Central memory CD4-positive, alpha-beta T cell (primary cell): ENCODE measurements at places on chromosomes 12 and 14.
A peak's percentile ranks its signal among the peaks of the same experiment; 100 is the strongest.

- DNase-seq = no peak
These were observed 22.3 kb downstream of the DLK1 start for GRCh38 chr14:100748944-100749343.

DNA sequence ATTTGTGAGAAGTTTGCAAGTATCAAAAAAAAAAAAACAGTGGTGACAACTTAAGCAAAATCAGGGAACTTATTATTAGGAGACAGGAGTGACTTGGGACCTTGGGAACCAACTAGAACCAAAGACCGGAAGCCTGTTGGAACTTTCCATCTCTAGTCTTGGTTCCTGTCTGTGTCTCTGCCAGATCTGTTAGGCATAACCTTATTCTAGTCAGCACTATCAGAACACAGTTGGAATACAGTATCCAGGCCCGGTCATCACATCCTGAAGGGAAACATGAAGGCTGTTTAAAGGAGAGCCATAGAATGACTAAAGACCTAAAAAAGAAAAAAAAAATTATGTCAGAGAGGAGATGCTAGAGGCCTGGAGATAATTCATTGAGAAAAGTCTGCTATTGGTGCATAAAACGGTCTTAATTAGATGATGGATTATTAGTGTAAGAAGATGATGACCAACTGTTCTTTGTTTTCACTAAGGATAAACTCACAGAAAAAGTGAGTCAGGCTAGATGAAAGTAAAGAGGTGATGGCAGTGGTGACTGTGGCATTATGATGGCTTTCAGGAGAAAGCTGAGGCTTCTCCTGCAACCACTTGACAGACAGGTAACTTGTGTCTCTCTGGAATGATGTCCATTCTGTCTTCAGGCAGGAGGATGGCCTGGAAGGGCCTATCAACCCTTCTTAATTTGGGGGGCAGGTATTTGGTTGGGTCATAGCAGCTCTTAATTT lies 28.2 kb downstream of the DACT1 start:
- DNase-seq = no peak

DNA sequence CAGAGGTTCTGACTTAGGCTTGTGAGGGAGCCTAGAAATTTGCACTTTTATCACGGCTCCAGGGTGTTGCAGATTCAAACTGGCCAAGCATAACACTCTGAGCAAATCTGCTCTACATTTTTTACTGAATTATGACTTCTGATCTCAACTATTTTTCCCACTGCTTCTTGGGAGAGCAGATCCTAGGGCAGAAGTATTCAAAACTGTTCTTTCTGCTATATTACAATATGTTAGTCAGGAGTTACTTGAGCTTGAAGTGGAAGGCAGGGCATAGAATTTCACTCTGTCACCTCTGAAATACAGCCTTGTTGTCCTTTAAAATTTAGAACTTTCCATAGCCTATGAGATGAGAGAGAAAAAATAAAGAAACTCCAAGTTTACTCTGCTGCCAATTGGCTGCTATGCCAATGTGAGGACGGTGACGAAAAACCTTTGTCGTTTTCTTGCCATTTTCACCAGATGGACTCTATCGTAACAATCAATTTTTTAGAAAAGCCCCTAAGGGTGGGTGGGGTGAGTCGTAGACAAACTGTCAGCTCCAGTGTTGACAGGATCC lies 16.4 kb upstream of the KERA start:
- no peak for DNase-seq

DNA sequence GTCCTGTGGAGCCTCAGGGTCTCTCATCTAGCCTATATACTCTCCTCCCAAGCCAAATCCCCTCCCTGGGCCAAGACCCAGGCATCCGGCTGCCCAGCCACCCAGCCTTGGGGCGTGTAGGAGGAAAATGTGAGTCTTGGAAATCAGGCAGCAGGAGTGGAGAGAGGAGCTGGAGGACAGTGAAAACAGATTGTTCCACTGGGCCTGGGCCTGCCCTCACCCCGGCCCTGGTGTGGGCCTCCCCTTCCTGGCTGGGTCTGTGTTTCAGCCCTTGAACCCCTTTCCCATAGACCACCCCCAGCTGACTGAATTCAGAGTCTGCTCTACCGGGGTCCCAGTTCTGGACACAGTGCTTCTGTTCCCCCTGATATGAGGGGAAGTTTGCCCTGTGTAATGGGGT lies 6.7 kb downstream of the ITGA5 start:
- DNase-seq = no peak

DNA sequence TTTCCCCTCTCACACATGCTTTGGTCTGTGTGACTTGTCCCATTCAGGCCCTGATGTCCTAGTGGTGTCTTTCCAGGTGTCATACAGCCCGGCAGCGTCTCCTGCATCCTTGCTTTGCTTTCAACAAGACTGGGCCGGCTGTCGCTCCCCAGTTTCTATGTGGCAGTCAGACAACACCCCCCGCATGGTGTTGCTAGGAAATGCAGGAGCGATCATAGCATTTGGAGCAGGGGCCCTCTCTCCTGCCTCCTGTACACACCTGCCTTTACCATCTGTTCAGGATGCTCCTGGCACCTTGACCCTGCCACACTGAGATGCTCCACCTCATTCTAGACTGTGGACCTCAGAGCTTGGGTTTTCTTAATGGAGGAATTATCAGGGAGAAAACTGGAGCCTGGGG lies 29.5 kb downstream of the CACNA1C start:
- no peak for DNase-seq

GRCh38 chr12:83042441-83043200 lies 355.9 kb downstream of the TMTC2 start:
- DNase-seq = no peak

- DNase-seq = no peak
These were observed 17.1 kb downstream of the SLC25A3 start for GRCh38 chr12:98610596-98610995.

GRCh38 chr12:82124711-82125380 lies 233.3 kb downstream of the CCDC59 start:
- DNase-seq = no peak

DNA sequence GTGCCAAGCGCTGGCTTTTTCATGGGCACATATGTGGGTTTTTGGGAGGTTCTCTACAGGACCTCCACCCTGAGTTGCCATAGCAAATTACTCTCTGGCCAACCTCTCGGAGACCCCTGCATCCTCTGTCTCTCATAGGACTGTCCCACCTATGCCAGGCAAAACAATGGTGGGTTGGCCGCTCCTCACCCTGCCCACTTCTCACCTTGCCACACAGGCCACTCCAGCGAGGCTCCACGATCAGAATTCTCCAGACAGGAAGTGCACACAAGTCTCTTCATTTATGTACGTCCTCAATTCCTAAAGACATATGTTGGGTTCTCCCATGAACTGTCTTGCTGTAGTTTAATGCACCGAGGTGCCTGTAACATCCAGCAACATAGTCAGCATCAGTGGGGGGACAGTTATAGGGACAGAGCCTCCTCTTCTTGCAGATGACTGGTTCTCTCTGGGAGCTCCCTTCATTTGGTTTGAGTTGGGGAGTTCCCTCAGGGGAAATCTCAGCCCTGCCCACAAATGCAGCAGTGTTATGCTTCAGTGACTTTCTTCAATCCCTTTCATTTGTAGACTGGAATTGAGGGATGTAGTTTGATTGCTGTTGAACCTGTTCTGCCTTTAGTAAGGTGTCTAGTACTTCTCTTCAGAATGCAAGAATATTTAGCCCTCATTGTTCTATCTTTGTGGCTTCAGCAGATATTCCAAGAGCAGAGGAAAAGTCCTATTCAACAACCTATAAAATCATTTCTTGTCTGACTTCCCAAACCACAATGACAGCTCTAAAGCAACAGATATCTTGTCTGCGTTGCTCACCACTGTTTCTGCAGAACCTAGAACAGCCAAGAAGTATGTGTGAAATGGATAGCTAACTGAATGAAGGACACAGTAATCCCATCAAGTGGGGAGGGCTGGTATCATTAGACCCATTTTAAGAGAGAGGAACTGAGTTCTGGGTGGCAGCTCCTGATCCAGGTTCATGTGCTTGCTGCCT lies 2.8 kb upstream of the LTBP2 start:
- no peak for DNase-seq

DNA sequence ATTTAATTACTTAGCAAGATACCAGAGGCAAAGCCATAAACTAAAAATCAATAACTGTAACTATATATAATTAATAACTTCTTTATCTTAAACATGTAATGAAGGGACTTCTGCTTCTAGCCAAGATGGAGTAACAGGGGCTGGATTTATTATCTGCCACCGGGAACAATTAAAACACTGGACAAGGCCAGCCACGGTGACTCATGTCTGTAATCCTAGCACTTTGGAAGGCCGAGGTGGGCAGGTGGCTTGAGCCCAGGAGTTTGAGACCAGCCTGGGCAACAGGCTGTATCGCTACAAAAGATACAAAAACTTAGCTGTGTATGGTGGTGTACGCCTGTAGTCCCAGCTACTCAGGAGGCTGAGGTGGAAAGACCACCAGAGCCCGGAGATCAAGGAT lies 113.6 kb downstream of the TAOK3 start:
- DNase-seq = no peak

GRCh38 chr14:63212209-63212608 lies 8.0 kb downstream of the RHOJ start:
- DNase-seq = no peak

- DNase-seq = peak; percentile 12
These were observed 7.6 kb upstream of the AEBP2 start for GRCh38 chr12:19431407-19432308.

GRCh38 chr14:58362798-58363412 lies 32.8 kb upstream of the TOMM20L start:
- peak; percentile 13 for DNase-seq

GRCh38 chr14:93906341-93907329 lies 20.5 kb upstream of the FAM181A start:
- DNase-seq = peak; percentile 21

GRCh38 chr14:99481745-99482099 lies 513 bp downstream of the CCNK start:
- DNase-seq = peak; percentile 28

DNA sequence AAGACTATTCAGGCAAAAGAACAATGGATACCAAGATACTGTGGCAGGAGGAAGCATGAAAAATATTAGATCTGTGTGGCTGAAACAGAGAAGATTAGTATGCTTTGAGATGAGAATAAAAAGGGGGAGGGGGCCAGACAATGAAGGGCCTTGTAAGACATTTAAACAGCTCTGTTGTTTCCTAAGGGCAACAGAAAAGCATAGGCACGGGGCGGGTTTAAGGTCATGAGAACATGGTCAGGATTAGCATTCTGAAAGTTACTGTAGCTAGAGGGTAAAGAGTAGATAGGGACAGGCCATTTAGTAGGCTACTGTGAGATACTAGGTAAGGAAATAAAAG lies 18.6 kb downstream of the INTS13 start:
- no peak for DNase-seq

DNA sequence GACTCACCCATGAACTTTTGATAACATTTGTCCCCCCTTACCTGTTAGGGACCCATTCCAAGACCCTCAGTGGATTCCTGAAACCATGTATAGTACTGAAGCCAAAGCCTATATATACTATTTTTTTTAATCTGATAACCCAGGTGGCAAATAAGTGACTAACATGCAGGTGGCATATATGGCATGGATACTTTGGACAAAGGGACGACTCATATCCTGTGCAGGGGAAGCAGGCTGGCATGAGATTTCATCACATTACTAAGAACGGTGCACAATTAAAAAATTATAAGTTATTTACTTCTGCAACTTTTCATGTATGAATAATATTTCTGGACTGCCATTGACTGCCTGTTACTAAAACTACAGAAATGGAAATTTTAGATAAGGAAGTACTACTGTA lies 880.1 kb upstream of the FBXO33 start:
- no peak for DNase-seq

DNA sequence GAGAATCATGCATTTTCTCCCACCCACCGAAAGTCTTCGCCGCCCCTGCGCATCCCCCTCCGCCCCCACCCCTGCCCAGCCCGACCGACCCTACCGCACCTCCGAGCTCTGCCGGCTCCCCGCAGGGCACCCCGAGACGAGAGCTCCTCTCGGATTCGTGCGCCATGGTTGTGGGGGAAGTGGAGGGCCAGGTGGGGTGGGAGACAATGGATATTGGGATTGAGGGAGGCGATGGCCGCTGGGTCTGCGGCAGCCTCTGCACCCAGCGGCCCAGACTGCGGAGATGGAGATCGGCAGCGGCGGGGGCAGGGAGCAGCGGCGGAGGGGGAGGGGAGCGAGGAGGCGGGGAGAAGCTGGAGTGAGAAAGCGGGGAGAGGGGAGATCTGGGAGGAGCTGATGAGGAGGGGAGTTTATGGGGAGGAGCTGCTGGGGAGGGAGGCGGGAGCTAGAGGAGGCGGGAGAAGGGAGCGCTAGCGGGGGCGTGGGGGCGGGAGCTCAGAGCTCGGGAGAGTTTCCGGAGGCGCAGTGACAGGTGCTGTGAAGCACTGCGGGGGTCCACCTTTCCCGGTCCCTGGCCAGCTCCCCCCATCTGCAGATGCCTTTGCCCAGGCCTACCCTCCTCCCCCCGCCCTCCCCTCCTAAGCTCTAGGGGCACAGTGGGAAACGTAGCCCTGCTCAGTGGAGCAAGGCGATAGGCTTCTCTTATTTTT lies at the start of gene SALL2:
Gene SALL2 (minus strand): TSS at position 385 of the 710 bp plus-strand sequence. CDS start 219 bp downstream, at position 166.
- DNase-seq = peak; percentile 33
